ENCODE measurements at places on chromosomes 2 and 18. TPM values are rescaled to one million over a fixed set of nuclear protein-coding genes. Genes with fewer than 3 reads are reported as not detected.

RAB17 gene
- not detected for total RNA-seq

VSNL1 gene
- not detected for total RNA-seq

DNA sequence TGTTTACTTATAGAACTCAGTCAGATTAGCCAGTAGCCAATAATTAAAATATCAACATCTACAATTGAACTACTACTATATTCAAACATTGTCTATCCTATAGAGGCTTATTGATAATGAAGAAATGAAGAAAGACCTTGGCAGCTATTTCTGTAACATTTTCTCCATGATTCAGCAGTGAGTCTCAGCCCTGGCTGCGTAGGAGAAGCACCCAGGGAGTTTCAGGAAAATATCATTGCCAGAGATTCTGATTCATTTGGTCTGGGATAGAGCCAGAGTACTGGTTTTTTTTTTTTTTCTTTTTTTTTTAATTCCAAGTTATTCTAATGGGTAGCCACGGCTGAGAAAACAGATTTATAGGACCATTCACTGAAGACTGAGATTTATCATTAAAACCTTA, 404.8 kb downstream of the TXNL1 start:
- H3K27me3 ChIP-seq, result peaks cover 3% of the 10 kb centered on the region
- no peak overlapping the region for H3K4me3 ChIP-seq
- no peaks in the 10 kb centered on the region for H3K36me3 ChIP-seq
- DNase-seq, result no peak
- no peak overlapping the region for H3K27ac ChIP-seq
- H3K4me1 ChIP-seq, result no peaks in the 10 kb centered on the region

GRCh38 chr2:163808406-163808805, 72.6 kb upstream of the FIGN start:
- no peak for DNase-seq
- no peaks in the 10 kb centered on the region for H3K27me3 ChIP-seq
- no peaks in the 10 kb centered on the region for H3K4me1 ChIP-seq
- no peak overlapping the region for H3K4me3 ChIP-seq
- no peak overlapping the region for H3K27ac ChIP-seq

DNA sequence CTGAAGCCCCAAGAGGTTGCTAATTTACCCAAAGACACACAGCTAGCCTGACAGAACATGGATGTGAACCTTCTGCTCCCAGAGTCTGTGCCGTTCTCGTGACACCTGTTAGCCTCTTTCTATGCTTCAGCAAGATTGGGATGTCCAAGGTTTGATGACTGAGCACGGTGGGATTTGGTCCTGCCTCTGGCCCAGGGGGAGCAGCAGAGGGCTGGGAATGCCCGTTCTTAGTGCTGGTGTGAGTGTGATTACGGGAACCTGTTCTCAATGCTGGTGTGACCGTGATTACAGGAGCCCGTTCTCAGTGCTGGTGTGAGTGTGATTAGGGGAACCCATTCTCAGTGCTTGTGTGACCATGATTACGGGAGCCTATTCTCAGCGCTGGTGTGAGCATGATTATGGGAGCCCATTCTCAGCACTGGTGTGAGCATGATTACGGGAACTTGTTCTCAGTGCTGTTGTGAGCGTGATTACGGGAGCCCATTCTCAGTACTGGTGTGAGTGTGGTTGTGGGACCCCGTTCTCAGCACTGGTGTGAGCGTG, 67.3 kb upstream of the SNTG2 start:
- no peaks in the 10 kb centered on the region for H3K36me3 ChIP-seq
- H3K27me3 ChIP-seq, result peaks cover 9% of the 10 kb centered on the region
- no peak for DNase-seq
- H3K27ac ChIP-seq, result no peak overlapping the region

GRCh38 chr2:1718339-1719220, 25.7 kb downstream of the PXDN start:
- H3K27ac ChIP-seq, result no peak overlapping the region
- DNase-seq, result no peak
- H3K27me3 ChIP-seq, result no peaks in the 10 kb centered on the region
- H3K4me1 ChIP-seq, result no peaks in the 10 kb centered on the region
- H3K4me3 ChIP-seq, result no peak overlapping the region

DNA sequence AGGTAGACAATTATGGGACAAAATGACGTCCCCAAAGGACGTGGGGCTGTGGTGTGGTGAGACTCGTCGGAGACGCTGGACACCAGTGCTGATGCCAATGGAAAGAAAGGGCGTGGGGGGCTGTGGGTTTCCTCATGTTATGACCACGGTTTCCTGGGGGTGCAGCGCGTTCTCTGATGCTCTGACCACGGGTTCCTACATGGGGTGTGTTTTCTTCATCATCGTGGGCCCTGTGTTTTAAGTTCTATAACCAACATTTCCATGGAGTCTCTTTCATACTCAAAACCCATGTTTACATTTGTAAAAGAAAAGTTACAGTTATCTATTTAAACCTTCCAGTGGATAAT, 141.6 kb downstream of the RTP5 start:
- peaks cover 11% of the 10 kb centered on the region for H3K4me1 ChIP-seq
- H3K36me3 ChIP-seq, result no peaks in the 10 kb centered on the region
- DNase-seq, result peak; percentile 73
- H3K4me3 ChIP-seq, result no peak overlapping the region
- H3K27me3 ChIP-seq, result peaks cover 6% of the 10 kb centered on the region

DNA sequence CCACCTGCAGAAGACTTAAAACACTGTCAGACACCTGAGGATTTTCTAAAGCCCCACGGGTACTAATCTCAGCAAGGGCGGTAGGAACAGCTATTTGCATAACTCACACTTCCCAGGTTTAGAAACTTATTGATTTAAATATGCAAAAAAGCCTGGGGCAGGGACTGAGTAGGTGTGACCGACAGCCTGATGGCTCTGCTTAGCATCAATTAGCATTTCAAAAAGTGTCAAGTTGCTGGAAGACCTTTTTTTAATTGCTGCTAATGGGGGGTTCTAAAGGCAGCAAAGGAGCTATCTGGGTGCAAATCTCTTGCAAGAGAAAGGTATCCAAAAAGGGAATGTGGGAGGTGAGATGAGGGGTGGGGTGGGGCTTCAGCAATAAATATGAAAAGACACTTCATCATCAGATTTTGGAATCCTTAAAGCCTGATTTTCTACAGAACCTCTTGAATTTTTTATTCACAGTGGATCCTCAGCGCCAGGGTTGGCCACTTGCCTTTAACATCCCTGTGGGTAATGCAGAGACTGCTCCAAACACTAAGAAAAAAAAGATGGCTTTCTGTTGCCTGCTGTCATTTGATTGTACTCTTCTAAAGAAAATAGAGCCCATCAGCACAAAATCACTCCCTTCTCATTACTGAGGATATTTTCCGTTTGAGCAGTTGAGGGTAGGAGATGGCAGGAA, 121.1 kb upstream of the RMP24 start:
- no peaks in the 10 kb centered on the region for H3K4me1 ChIP-seq
- DNase-seq, result no peak
- no peaks in the 10 kb centered on the region for H3K36me3 ChIP-seq
- H3K27ac ChIP-seq, result no peak overlapping the region

DNA sequence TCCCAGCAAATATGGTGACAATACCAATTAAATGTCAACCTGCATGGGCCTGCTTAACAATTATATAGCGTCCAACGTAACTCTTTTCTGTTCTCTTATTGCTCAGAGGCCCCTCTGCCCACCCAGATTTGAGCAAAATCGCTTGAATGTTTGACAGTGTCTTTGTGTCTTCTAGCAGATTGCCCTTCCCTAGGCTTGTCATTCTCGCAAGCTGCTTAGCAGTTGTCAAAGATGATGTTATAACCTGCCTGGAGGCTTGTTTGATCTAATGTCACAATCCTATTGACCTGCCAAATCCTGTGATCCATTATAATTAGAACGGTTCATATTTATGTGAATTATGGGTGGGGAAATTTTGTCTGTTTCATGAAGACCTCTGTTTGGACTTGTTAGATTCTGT, 108.8 kb downstream of the FARSB start:
- H3K4me3 ChIP-seq, result no peak overlapping the region
- H3K36me3 ChIP-seq, result no peaks in the 10 kb centered on the region
- DNase-seq, result no peak
- H3K4me1 ChIP-seq, result no peaks in the 10 kb centered on the region

TTN gene
- total RNA-seq, result 2.8 TPM

DNA sequence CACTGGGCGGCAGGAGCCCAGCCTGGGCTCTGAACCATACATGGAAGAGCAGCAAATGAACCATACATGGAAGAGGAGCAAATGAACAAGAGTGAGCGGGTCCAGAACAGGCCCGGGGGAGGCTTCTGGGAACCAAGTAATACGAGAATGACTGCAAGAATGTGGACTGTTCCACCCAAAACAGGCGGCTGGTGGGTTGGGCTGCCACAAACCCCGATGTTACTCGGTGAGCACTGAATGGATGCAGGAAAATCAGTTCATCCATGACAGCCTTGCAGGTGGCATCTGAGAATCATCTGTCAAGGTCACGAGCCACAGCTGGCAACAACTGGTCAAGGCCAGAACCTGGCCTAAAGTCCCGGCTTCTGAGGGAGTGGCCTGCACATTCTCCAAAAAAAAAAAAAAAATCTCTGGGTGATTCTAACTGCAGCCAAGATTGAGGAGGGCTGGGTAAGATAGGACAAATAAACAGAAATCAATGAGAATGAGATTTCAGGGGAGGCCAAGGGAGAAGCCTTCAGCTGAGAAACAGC, 106.1 kb downstream of the ZNF516 start:
- H3K27me3 ChIP-seq, result peaks cover 23% of the 10 kb centered on the region
- H3K4me3 ChIP-seq, result no peak overlapping the region
- no peak for DNase-seq
- H3K4me1 ChIP-seq, result peaks cover 10% of the 10 kb centered on the region
- no peaks in the 10 kb centered on the region for H3K36me3 ChIP-seq

DNA sequence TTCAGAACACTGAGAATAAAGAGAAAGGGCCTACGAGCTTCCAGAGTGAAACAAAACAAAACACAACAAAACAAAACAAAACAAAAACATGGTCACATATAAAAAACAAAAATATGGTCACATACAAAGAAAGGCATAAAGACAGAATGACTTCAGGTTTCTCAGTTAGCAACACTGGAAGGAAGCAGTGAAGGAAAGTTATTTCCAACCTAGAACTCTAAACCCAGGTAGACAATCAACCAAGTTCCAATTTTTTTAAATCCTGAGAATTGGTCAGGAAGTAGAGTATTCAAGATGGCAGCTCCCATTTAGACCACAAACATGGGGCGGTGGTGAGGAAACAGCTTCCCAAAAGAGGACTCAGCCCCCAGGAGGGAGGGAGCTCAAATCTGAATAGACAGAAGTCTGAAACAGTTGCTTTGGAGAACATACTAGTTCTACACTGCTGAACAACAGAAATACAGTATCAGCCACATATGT, 9.1 kb downstream of the DRC1 start:
- no peak for DNase-seq
- no peak overlapping the region for H3K4me3 ChIP-seq
- no peak overlapping the region for H3K27ac ChIP-seq
- peaks cover 13% of the 10 kb centered on the region for H3K27me3 ChIP-seq
- peaks cover 1% of the 10 kb centered on the region for H3K36me3 ChIP-seq

- no peak for DNase-seq
- no peaks in the 10 kb centered on the region for H3K4me1 ChIP-seq
- H3K4me3 ChIP-seq, result no peak overlapping the region
- H3K36me3 ChIP-seq, result peaks cover 9% of the 10 kb centered on the region
- H3K27ac ChIP-seq, result no peak overlapping the region
Measured at GRCh38 chr2:45711224-45711623, 59.7 kb downstream of the PRKCE start.

GRCh38 chr2:60764736-60765534, 8.9 kb downstream of the PAPOLG start:
- peaks cover 63% of the 10 kb centered on the region for H3K36me3 ChIP-seq
- DNase-seq, result no peak
- H3K4me1 ChIP-seq, result peaks cover 23% of the 10 kb centered on the region
- H3K4me3 ChIP-seq, result no peak overlapping the region
- no peak overlapping the region for H3K27ac ChIP-seq

UGP2 gene
- total RNA-seq, result 66.5 TPM

DNA sequence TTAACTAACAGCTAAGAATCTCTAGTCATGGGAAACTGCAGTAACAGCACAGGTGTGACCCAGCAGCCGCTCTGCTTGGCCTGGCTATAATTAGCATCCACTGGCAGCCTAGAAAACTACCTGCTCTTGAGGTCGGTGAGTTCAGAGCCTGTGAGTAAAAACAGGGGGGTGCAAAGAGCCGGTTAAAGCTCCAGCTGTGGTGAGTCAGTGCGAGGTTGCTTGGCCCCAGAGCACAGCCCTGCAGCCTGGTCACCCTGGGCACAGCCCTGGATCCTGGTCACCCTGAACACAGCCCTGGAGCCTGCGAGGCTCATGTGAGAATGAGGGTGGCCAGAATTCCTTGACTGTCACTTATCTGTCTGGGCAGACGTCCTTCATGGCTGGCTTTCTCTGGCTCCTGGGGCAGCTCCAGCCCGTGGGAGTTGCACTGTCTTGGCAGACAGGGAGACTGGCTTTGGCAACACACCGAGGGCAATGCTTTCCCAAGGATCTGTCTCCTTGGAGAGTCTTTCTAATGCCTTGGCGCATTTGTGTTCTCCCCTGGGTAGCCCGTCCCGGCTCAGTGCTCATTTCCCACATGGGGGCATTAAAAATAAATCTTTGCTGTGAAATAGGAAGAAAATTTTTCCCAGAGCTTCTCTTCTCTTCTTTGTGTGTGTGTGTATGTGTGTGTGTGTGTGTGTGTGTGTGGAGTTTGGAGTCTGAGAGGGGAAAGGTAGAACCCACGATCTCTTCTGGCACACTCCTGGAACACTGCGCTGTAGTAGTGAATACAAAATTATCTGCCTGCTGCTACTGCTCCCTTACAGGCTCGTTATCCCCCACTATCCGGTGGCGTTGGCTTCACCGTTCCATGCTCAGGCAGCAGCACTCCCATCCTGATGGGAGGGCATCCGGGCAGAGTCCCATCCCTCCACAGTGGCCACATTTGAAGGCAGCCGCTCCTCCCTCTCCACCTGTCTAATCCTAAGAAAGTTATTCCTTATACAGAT, 250.2 kb upstream of the MEX3C start:
- H3K4me1 ChIP-seq, result no peaks in the 10 kb centered on the region
- H3K36me3 ChIP-seq, result no peaks in the 10 kb centered on the region
- no peak overlapping the region for H3K27ac ChIP-seq
- no peak for DNase-seq
- no peak overlapping the region for H3K4me3 ChIP-seq

GRCh38 chr2:70362661-70363060, 60.8 kb upstream of the FAM136A start:
- no peak overlapping the region for H3K27ac ChIP-seq
- no peaks in the 10 kb centered on the region for H3K36me3 ChIP-seq
- DNase-seq, result no peak
- H3K4me3 ChIP-seq, result no peak overlapping the region
- H3K27me3 ChIP-seq, result peaks cover 4% of the 10 kb centered on the region

- no peak overlapping the region for H3K4me3 ChIP-seq
- no peaks in the 10 kb centered on the region for H3K27me3 ChIP-seq
- no peak overlapping the region for H3K27ac ChIP-seq
- H3K36me3 ChIP-seq, result no peaks in the 10 kb centered on the region
Measured at GRCh38 chr2:83217854-83218253, 1241.2 kb downstream of the SUCLG1 start.

- no peak for DNase-seq
- no peak overlapping the region for H3K4me3 ChIP-seq
- H3K36me3 ChIP-seq, result peaks cover 2% of the 10 kb centered on the region
- H3K4me1 ChIP-seq, result peaks cover 11% of the 10 kb centered on the region
- no peak overlapping the region for H3K27ac ChIP-seq
Measured at GRCh38 chr2:12442476-12442847, 274.3 kb upstream of the TRIB2 start.

GRCh38 chr18:65753520-65753919, 2.7 kb downstream of the CDH7 start:
- no peak overlapping the region for H3K27ac ChIP-seq
- DNase-seq, result no peak
- H3K27me3 ChIP-seq, result peaks cover 13% of the 10 kb centered on the region
- H3K4me3 ChIP-seq, result no peak overlapping the region
- no peaks in the 10 kb centered on the region for H3K4me1 ChIP-seq
- no peaks in the 10 kb centered on the region for H3K36me3 ChIP-seq

RAX gene
- not detected for total RNA-seq

PSD4 gene
- 278 TPM for total RNA-seq

Measured in activated CD4-positive, alpha-beta T cell treated with anti-CD3 and anti-CD28 coated beads, Interleukin-2, amount 10 ng/mL, durations not matched to agents 24 days and 14 days (primary cell).